Naive thymus-derived CD4-positive, alpha-beta T cell (primary cell): ENCODE measurements at places on chromosomes 1 and 21. TPM values are rescaled to one million over a fixed set of nuclear protein-coding genes. Genes with fewer than 3 reads are reported as not detected.

- DNase-seq = no peak
- H3K36me3 ChIP-seq = no peaks in the 10 kb centered on the region
Measured at GRCh38 chr1:192123212-192123611, 35.0 kb upstream of the RGS18 start.

DNA sequence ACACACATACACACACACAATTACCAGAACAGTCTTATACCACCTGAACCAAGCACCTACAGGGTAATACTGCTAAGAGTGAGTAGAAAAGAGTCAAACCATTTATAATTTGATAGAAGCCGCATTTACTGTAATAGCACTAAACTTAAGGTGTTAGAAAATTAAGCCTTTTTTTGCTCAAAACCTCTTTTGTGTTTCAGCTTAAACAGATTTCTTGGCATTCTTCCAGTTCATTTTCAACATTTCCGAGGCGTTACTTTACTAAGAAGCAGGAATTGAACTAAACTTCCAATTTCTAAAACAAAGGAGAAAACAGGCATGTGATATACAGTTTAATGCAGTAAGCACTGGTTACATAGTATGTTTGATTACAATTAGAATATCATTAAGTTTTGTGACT is 387.2 kb downstream of the NCAM2 start:
- no peak overlapping the region for H3K27ac ChIP-seq
- H3K4me1 ChIP-seq = no peaks in the 10 kb centered on the region
- H3K4me3 ChIP-seq = no peak overlapping the region
- no peak for DNase-seq
- H3K27me3 ChIP-seq = no peaks in the 10 kb centered on the region

- no peaks in the 10 kb centered on the region for H3K27me3 ChIP-seq
- no peak overlapping the region for H3K4me3 ChIP-seq
- H3K4me1 ChIP-seq = no peaks in the 10 kb centered on the region
Measured at GRCh38 chr1:167184081-167184480, 36.6 kb upstream of the POU2F1 start.

DNA sequence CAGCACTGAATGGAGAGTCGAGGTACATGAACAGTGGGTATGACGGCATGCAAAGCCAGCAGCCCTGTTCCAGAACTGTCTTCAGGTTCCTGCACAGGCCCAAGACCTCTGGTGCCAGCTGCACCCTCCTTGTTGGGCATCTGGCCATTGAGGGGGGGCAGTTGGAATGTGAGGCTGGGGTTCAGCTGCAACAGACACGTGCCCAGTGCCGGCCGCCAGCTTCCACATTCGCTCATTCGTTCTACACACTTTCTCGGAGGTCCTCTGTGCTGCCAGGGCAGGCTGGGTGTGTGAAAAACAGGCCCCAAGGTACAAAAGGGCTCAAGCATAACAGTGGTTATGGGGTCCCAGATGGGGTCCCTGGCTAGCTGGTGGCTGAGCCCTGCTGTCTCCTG is 37.9 kb upstream of the SLC19A1 start:
- DNase-seq = no peak
- no peaks in the 10 kb centered on the region for H3K4me1 ChIP-seq
- no peak overlapping the region for H3K4me3 ChIP-seq
- H3K27me3 ChIP-seq = no peaks in the 10 kb centered on the region

DNA sequence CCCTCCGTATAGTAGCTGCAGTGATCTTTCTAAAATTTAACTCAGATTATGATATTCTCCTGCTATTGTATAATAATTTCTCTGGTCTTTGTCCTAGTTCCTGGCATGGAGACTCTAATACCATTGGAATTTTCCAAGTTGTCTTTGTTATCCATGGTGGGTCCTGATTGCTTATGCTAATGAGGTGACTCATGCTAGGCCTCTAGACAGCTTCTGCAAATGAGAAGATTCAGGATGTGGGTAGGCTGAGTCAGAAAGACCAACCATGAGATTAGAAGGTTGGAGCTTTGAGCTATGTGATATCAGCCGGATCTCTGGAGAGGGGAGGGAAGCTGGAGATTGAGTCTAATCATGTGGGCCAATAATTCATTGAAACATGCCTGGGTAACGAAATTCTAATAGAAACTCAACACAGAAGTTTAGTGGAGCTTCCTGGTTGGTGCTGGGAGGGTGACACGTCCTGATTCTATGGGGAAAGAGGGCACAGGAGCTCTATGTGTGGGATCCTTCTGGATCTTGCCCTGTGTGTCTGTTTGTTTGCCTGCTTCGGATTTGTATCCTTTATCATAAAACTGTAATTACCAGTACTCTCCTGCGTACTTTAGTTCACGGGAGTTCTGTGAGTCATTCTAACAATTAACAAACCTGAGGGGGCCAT is 73.2 kb upstream of the CNIH3 start:
- DNase-seq = no peak
- no peaks in the 10 kb centered on the region for H3K27me3 ChIP-seq
- no peak overlapping the region for H3K27ac ChIP-seq

- H3K4me1 ChIP-seq = no peaks in the 10 kb centered on the region
- no peak overlapping the region for H3K27ac ChIP-seq
- DNase-seq = no peak
- H3K27me3 ChIP-seq = no peaks in the 10 kb centered on the region
Measured at GRCh38 chr1:27971674-27972073, 11.9 kb downstream of the XKR8 start.

Gene HEYL
- total RNA-seq = not detected

Gene GJC2
- 0.70 TPM for total RNA-seq

Gene NPR1
- total RNA-seq = not detected

Gene TNFSF4
- 1.7 TPM for total RNA-seq

Gene CCT8
- total RNA-seq = 103 TPM

Gene KIF17
- total RNA-seq = not detected
